ENCODE measurements at places on chromosomes 1 and 21.

- DNase-seq: no peak
Observed at GRCh38 chr1:63966016-63966415, 192.2 kb downstream of the ROR1 start.

DNA sequence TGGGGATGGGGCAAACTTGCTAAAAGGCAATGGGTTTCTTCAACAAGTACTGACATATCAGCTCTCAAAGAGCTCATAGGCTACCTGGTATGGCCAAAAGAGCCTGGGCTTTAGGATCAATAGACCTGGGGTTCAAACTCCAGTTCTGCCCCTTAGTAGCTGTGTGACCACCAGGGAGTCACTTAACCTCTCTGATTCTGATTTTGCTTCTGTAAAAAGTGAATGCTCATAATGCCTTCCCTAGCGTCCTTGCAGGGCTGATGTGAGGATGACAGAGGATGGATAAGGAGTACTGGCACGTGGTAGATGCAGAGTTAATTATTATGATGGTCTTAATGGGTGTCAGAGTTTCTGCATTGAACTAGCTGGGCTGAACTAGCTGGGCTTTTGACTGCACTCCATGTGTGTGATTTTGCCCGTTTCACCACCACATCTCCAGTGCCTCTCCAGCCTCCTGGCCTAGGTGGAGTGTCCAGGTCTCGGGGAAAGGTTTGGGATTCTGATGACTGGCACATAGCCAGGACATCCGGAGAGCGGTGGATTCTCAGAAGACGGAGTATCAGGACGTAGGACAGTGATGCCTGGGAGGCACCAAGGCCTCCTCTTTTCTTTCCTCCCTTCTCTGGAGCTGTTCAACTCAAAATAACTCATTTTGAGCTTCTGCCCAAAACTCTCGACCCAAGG lies 15.2 kb downstream of the DISP3 start:
- no peak for DNase-seq

DNA sequence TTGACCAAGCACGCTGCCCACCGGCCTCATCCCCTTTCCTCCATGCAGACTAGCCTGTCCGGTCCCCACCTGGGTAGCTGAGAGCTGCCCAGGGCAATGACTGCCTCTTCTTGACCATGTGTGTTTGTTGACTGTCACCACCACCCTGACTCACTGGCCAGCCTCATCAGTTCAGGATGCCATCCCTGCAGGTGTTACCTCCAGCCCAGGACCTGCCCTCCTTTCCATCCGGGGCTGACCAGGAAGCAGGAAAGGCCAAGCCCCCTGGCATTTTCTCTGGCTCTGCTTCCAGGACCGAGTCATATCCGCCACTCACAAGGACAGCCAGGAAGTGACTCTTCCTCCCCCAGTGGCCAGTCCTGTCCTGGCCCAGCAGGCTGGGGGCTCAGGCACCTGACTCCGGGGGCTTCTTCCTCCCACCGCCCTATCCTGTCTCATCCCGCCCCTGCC lies 17.1 kb downstream of the EPHA2 start:
- DNase-seq: no peak

- DNase-seq: no peak
Observed at GRCh38 chr1:86872086-86872485, 41.8 kb downstream of the SELENOF start.

DNA sequence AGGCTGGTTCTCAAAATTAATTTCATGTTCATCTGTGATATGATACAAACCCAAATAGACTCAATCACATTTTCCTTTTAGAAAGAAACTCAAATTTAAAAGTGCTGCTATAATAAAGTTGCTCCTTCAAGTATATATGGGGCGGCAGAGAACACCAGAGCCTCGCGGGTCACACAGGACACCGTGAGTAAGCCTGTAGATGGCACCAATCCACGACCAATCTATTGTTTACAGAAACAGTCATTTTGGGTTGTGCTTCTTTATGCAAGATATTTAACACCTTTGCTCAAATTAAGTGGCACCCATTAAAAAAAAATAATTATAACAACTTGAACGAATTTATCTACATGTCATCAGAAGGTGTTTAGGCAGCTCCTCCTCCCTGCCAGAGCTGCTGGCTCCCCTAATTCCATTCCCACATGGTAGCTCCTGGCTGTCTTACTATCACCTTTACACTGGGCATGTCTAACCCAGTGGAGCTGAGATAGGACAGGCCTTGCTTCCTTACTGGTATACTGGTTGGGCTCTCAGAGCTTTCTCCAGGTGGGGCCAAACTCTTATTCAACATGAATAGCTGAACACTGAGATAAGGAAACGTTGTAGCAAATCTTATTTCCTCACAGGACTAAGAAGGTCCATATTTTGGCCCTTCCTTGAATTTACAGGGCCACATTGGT lies 287.0 kb downstream of the SDCCAG8 start:
- no peak for DNase-seq

GRCh38 chr1:182690886-182691443 lies 6.6 kb upstream of the RGS8 start:
- no peak for DNase-seq

DNA sequence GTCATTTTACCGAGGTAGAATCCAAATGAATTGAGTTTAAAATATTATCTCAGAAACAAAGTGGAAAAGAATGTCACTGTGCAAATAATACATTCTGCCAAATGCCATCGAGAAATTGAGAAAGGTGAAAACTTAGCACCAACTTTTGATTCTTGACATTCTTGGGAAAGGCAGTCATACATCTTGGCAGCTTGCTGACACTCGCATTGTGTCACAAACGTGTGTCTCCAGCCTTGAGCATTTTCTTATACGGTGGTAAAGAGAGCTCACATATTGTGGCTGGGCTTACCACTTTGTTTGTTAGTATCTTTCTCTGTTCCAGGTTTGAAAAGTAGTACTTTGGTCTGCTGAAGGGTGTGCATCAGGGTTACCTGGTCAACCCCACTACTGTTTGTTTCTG lies 1456.1 kb downstream of the BRINP3 start:
- DNase-seq: no peak

DNA sequence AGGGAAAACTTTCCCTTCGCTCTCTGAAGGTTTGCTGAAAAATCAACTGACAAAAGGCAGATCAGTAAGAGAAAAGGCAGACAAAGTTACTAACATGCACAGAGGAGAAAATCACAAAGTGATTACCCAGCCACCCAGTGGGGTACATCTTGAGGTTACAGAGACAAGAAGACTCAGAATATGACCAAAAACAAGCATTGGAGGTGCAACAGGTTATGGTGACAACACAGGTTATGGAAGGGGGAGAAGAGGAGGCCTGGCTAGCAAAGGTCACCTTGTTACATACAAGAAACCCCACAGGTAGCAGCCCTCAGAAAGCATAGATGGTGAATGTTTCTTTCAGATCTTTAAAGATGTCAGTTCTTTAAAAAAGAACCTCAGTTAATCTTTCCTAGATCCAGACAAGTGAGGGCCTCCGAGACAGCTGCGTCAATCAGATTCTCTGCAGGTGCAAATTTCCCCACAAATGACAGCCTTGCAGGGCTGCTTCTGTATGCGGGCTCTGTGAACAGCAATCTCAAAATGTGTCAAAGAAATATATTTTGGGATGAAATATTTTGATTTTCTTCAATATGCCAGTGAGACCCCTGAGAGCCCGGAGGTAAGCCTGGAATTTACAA lies 207.6 kb upstream of the RAB4A start:
- DNase-seq: no peak

DNA sequence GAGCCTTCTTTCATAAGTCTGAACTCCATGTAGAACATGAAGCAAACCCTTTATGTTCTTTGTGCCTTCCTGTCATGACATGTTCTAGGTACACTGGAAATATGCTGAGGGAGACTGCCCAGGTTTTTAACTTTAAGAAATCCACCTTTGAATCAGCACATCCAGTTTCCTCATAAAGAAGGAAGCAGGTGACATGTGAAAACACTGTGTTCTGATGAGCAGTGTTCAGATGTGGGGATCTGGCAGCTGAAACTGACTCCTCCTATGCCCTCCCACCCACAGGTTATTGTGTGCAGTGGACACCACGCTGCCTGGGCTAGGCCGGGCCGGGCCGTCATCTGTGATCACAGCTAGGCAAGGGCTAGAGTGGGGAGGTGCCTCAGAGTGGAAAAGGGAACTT lies 51.1 kb downstream of the CNN3 start:
- no peak for DNase-seq

GRCh38 chr21:44869781-44870747 lies 3.4 kb downstream of the PTTG1IP start:
- DNase-seq: no peak

GRCh38 chr1:2642560-2643413 lies 10.0 kb upstream of the MMEL1 start:
- DNase-seq: peak; percentile 83

DNA sequence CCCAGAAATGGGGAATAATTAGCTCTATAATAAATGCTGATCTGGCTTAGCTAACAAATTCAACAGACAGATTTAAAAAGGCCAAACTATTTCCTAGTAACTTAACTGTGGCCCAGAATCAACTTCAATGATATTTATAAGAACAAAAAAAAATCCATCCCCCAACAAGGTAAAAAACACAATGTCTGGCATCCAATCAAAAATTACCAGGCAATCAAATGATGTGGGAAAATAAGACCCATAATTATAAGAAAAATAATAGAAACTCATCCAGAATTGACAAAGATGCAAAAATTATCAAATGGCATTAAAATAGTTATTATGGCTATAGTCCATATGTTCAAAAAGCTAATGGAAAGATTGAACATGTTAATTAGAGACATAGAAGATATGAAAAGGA lies 42.4 kb upstream of the CDC14A start:
- DNase-seq: no peak

GRCh38 chr1:113654883-113655282 lies 104.4 kb downstream of the PHTF1 start:
- no peak for DNase-seq

GRCh38 chr1:202161151-202162046 lies 997 bp upstream of the PTPN7 start:
- DNase-seq: no peak

- no peak for DNase-seq
Observed at GRCh38 chr1:39113109-39113743, 87.1 kb downstream of the NDUFS5 start.

DNA sequence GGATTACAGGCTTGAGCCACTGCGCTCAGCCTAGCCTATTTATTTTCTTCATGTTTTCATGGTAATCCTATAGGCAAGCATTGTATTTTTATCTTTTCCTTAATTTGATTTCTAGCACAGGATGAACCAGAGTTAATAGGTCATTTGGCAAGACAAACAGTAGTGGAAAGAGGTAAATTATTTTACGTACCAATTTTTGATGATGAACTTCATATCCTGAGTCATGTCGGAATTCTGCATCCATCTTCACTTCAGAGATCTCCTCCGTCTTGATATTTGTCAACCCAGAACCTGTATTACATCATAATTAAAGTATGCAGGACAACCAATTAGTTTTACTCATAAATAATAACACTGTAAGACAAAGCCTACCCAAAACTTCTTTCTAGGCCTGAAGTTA lies 162.6 kb downstream of the GABPA start:
- DNase-seq: no peak

- no peak for DNase-seq
Observed at GRCh38 chr21:45511007-45511406, 31.2 kb downstream of the SLC19A1 start.

DNA sequence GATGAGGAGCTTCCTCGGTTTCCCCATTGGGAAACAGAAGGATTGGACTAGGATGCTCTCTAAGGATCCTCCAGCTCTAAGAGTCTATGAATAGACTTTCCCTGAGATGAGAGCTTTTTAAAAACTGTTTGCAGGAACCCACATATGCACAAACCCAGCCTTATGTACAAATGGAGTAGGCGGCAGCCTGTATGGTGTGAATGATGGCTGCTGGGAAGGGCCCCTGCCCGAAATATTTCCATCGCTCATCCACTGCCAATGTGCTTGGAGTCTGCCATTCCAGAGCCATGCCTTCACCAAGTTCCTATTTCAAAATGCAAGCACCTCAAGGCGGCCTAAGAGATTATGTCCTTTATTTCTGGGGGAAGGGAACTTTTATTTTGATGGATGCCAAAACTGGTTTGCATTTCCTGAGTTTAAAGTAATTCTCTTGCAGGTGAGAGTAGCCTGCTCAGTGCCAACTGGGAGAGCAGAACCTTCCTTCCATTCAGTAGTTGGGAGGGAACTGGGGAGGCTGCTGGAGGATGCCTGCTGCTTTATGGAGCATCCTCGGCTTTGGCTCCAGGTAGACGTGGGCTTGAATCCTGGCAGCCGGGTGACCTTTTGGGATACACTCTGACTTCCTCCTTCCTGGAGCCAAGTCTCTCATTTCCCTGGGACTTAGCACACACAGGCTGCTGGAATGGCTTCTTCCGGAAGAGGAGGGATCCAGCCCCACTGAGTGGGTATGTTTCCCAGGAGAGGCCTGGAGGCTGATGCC lies 165.9 kb downstream of the ACTL8 start:
- DNase-seq: no peak

GRCh38 chr1:207673399-207673798 lies 28.5 kb downstream of the CR1L start:
- DNase-seq: no peak

GRCh38 chr1:11563560-11564069 lies 84.7 kb downstream of the DISP3 start:
- DNase-seq: peak; percentile 77

GRCh38 chr1:240909701-240910457 lies 297.9 kb upstream of the GREM2 start:
- DNase-seq: no peak

GRCh38 chr1:183227422-183228346 lies 41.6 kb downstream of the LAMC2 start:
- peak; percentile 32 for DNase-seq

DNA sequence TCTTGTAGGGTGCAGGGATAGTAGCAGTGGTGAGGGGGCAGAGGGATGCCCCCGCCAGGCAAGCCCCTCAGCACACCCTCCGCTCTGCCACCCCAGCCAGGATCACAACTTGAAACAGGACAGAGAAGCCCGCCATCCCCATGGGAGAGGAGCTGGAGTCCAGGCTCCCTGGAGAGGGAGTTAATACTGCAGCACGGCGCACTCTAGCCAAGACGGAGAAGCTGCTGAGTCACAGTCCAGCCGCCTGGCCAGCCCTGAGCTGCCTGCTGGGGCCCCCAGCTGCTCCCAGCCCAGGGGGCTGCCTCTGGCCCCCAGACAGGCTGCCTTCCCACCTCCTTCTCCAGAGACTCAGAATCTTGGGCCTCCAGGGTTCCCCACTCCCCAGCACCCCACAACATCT lies 87.2 kb downstream of the SYT2 start:
- DNase-seq: no peak

GRCh38 chr1:119012383-119012782 lies 24.2 kb upstream of the TBX15 start:
- no peak for DNase-seq

Data from NCI-H1092 treated with DMSO at 0.1 percent for 48 hours (cell line).